NCI-H526 (cell line): ENCODE measurements at places on chromosomes 2 and 18.

DNA sequence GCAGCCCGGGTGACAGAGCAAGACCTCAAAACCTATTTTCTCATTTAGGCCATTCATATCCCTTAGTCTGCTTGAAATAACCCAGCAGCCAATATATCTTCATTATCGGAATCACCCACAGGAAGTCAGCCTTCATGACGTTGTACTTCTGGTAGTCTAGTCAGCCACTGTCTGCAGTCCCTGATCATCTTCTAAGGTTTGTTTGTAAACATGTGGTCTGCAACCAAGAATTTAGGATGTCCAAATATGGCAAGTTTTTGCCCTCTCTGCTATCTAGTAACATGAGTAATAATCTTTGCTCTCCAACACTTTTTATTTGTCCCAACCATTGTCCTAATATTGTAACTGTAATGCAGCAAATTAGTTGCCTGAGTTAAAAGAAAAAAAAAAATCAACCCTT lies 92.5 kb downstream of the PRPF40A start:
- no peak for DNase-seq

DNA sequence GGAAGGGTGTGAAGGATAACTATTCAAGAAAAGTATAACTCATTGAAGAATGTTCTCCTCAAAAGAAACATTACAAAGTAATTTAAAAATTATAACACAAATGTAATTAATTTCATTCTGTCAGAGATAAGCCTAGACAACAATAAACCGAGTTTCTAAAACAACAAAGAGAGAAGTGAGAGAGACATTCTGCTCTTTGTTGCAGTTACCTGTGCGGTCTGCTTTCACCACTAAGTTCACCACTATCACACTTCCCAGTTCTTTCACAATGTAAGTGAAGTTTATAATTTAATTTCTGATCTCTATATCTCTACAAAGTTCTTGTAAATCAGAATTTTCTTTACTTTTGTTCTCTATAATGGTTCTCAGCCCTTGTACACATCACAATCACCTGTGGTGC lies 76.3 kb upstream of the FRZB start:
- DNase-seq, result no peak

DNA sequence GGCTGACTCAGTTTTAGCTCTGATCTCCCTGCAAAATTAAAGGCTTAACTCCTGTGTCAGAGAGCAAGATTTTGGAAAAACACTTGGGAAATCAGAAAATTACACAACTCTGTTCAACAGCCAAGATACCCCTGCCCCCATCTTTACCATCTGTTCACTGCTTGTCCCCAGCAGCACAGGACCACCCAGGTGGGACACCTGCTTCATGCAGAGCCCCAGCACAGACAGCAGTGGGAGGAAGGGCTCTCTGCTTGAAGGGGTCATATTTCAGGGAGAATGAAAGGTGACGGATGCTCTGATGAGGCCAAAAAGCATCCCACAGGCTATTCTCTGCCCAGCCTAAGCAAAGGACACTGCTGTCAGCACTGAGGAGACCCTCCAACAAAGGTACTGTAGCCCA lies 584.6 kb upstream of the KLHL29 start:
- DNase-seq, result no peak

- no peak for DNase-seq
Observed at GRCh38 chr18:10860382-10860781, 289.0 kb downstream of the PIEZO2 start.

DNA sequence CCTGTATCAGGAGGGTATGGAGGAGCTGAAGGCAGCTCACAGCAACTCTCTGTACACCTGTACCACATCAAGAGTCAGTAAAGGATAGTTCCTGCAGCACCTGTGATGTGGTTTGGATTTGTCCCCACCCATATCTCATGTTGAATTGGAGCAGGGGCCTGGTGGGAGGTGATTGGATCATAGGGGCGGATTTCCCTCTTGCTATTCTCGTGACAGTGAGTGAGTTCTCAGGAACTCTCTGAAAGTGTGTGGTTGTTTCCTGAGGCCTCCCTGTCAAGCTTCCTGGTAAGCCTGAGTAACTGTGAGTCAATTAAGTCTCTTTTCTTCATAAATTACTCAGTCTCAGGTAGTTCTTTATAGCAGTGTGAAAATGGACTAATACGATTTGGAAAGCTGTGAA lies 28.9 kb downstream of the OSBPL1A start:
- DNase-seq, result no peak

GRCh38 chr18:78919956-78920355 lies 59.7 kb upstream of the SALL3 start:
- no peak for DNase-seq

DNA sequence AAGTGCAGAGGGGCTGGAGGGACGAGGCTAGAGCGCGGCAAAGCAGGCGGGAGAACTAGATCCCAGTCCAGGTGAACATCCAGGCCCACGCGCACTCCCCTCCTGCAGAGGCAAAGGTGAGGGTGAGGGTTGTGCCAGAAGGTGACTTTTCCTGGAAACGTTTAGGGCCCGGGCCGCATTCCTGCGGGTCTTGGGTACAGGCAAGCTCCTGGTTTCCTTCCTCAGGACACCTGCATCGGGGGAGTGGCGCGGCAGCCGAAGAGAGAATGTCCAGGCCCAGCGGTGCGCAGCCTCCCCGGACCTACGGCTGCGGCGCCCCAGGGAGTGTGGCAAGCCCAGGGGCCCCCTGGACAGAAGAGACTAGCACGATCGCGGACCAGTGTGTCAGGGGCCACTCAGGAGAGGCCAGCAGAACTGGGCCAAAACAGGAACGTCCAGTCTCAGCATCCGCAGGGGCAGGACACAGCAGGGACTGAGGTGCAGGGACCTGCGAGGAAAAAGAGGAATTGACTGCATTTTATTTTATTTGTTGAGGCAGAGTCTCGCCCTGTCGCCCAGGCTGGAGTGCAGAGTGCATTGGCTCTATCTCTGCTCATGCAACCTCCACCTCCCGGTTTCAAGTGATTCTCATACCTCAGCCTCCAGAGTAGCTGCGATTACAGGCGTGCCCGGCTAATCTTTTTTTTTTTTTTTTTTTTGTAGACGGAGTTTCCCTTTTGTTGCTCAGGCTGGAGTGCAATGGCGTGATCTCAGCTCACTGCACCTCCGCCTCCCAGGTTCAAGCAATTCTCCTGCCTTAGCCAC lies 8.7 kb upstream of the IMPA2 start:
- DNase-seq, result no peak

DNA sequence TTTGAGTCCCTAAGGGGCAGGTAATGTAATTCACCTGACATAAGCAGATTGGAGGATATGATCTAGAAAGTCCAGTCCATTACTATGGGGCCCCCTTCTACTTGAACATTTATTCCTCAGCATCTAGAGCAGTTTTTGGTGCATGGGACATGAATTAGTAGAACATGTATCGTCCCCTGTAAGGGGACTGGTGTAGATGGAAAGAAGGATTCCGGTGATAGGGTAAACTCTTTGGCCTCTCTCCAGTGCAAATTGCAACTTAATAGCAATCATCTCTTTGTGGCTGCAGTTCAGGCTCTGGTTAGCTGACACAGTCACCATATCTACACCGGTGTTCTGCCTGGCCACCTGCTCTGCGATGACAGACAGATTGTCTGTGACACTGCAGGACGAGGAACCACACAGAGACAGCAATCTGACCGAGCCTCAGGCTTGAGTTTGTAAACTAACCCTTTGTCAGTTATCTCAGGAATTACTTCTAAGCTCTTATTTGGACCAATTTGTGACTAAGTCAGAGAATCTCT lies 6.4 kb upstream of the SLC8A1 start:
- DNase-seq, result no peak

DNA sequence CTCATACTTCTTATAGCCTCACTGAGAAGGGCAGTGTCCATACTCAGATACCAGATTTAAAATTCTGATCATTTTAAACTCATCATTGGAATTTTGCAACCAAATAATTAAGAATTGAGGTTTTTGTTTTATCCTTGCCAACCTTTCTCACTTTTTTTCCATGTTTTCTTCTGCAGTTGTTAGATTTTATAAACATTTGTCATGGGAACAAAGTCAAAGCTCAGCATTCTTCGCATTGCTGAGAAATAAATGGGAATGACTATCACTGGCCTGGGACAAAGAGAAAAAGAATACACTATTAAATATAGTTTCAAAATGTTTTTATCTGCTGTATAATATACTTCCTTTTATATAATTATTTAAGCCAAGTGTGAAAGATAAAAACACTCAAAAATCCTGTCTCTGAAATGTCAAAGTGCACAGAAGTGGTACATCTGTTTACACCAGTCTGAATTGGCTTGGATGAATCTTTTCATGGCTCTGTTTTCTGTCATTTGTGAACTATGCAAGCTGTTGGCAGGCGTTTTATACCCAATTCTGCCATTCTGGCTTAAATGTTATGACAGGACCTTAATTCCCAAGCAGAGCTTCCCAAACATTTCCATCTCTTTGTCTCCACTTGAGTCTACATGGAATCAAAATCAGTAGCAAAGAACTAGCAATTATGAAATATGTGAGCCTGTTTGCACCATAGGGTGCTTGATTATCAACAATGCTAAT lies 249.3 kb upstream of the SYT4 start:
- no peak for DNase-seq

DNA sequence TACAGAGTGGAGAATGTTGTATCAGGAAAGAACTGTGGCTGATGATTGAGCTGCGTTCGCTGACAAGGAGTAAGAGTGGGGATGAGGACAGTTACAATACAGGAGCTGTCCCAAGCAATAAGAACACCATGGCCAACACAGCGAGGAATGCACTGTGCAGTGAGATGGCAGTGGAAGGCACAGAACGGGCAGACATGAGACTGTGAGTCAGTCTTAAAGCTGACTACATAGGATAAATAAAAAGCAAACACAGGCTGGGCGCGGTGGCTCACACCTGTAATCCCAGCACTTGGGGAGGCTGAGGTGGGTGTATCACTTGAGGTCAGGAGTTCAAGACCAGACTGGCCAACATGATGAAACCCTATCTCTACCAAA lies 89.8 kb downstream of the CABYR start:
- DNase-seq, result no peak
